ENCODE measurements at places on chromosomes 11 and 22.
A peak's percentile ranks its signal among the peaks of the same experiment; 100 is the strongest.

GRCh38 chr11:75330291-75330690 is 21.2 kb downstream of the ARRB1 start:
- no peak for DNase-seq

- no peak for DNase-seq
These were observed 59.2 kb upstream of the ATXN10 start for GRCh38 chr22:45612451-45612901.

DNA sequence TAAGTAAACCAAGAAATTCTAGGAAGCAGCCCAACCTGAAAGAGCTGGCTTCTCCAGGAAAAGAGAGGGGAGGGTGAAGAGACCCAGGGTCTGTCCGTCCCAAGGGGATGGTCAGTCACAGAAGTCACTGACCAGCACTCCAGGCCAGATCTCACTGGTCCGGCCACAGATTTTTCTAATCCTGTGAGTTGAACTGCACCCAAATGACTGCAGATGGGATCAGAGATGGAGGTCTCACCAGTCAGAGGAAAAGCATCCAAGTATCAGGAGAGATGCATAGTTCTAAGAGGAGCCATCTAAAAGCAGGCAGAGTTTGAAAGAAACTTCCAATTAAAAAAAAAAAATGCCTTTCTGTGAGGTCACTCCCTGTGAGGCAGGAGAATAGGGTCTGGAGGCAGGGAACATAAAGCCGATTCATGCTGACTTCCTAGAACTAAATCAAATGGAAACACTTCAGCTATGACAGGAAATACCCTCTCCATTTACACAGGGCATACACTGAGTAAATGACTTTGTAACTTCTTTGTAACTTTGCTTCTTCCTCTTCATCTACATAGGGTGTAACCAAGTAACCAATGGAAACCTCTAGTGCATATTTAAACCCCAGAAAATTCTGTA is 144.5 kb downstream of the CCDC34 start:
- peak; percentile 62 for DNase-seq

GRCh38 chr22:23752750-23753149 is 1.5 kb downstream of the VPREB3 start:
- no peak for DNase-seq

DNA sequence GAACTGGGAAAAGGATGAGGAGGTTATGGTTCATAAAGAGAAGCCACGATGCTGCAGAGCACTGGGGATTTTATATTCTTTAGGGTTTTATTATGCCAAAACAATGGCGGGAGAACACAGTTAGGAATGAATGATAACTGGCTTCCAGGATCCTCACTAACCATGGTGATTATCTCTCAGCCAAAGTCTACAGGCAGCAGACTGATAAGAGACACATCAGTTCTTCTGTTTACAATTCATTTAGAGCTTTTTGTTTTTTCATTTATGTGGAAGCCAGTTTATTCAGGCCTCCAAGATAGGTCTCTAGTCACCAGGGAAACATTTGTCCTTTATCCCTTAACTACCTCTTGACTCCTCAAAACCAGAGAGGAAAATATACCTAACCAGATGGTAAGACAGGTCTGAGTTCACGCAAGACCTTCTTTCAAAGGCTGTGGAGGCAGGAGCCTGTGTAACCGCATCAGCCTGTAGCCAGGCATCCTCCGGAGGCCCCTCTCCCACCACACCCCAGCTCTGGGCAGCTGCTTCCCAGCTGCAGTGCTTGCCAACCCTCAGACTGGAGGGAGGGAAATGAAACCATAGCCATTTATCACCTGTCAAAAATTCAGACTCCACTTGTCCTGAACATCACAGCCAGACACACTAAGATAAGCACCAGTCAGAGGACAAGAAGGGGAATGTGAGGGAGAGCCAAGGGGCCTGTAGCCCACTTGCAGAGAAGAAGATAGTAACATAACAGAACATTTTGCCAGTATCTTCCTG is 57.2 kb upstream of the FAM181B start:
- no peak for DNase-seq

DNA sequence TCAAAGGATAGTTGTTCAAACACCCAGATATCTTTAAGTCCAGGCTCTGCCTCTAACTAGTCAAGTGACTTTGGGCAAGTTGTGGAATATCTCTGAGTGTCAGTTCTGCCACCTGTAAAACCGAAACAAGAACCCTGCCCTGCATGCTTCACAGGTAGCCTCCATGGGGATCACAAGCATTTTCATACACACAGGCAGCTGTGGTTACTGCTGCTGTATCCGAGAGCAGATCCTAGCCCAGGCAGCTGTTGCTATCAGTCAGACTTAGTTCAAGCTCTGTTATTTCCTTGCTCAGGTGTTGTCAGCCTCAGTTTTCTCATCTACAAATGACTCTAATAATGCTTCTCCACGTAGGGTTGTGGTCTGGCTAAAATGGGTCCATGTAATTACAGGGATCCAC is 6.5 kb upstream of the RASD2 start:
- DNase-seq: no peak

GRCh38 chr11:117010808-117011540 is 87.3 kb downstream of the SIK3 start:
- DNase-seq: peak; percentile 51

GRCh38 chr22:46758121-46758520 is 4.3 kb upstream of the TBC1D22A start:
- no peak for DNase-seq

- DNase-seq: no peak
These were observed 2.3 kb downstream of the ATG16L2 start for GRCh38 chr11:72816404-72816990.

- no peak for DNase-seq
These were observed 70.6 kb downstream of the ARHGAP42 start for GRCh38 chr11:100757646-100758045.

- DNase-seq: no peak
These were observed at the start of gene GSC2 for GRCh38 chr22:19149991-19150390. Gene GSC2 (minus strand): TSS chr22:19150292. CDS start chr22:19150283, 9 bp downstream.

DNA sequence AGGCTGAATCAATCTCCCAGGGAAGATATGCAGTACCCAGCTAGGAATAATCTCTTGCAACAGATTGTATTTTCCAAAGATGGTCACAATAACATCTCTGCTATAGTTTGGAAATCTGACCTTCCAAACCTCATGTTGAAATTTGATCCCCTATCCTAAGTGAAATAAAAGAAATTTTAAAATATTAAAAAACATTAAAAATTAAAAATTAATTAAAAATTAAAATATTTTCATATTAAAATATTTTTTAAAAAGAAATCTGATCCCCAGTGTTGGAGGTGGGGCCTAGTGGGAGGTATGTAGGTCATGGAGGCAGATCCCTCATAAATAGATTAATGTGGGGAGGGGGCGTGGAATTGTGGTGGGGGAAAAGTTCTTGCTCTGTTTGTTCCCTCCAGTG is 79.7 kb downstream of the FAM168A start:
- no peak for DNase-seq

GRCh38 chr11:103633819-103634590 is 402.4 kb upstream of the DDI1 start:
- DNase-seq: no peak

DNA sequence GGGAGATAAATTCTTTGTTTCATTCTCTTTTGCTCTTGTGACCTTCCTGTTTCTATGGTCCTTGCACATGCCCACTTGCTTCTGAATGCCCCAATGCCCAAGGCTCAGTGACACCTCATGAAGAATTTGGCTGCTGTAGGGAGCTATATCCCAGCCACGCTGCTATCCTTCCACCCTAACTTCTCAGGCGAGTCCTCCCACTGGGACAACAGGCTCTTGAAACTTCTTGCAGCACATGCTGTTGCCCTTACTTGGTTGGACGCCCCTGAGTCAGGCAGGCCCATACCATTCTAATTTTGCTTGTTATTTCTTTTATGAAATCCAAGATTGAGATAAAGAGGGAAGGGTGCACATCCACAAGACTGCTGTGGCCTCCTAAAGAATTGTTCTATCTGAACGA is 57.6 kb upstream of the BLID start:
- DNase-seq: no peak

- DNase-seq: no peak
These were observed 44.6 kb upstream of the WNT7B start for GRCh38 chr22:46021577-46021976.

- no peak for DNase-seq
These were observed 32.2 kb upstream of the AQP11 start for GRCh38 chr11:77557553-77557952.

- no peak for DNase-seq
These were observed 374.4 kb downstream of the NTM start for GRCh38 chr11:131744847-131745246.

- DNase-seq: no peak
These were observed 103.6 kb downstream of the NECTIN1 start for GRCh38 chr11:119625206-119625978.

DNA sequence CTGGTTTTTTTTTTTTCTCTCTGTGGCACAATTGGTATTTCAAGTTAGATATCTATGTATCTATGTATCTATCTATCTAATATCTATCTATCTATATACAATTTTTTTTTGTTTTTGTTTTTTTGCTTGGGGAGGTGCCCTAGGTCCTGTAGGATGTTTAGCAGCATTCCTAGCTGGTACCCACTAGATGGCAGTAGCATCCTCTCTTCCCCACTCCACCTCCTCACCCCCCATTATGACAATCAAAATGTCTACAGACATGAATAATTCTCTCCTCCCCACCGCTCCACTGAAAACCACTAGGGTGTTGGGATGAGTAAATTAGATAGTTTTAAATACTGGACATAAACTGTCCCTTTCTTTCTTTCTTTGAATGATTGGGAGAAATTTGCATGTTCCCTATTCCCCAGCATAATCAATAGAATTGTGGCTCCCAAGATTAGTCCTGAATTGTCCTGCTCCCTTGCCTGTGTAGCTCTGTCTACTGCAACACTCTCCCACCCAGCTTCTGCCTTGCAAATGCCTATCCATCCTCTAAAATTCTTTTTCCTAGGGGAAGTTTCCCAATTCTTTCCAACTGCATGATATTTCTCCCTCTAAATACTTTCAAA is 1152.4 kb downstream of the LRRC4C start:
- peak; percentile 23 for DNase-seq

GRCh38 chr11:30587269-30587812 is 1.2 kb upstream of the MPPED2 start:
- no peak for DNase-seq

- DNase-seq: no peak
These were observed 50.0 kb upstream of the POU2AF1 start for GRCh38 chr11:111429066-111429506.

DNA sequence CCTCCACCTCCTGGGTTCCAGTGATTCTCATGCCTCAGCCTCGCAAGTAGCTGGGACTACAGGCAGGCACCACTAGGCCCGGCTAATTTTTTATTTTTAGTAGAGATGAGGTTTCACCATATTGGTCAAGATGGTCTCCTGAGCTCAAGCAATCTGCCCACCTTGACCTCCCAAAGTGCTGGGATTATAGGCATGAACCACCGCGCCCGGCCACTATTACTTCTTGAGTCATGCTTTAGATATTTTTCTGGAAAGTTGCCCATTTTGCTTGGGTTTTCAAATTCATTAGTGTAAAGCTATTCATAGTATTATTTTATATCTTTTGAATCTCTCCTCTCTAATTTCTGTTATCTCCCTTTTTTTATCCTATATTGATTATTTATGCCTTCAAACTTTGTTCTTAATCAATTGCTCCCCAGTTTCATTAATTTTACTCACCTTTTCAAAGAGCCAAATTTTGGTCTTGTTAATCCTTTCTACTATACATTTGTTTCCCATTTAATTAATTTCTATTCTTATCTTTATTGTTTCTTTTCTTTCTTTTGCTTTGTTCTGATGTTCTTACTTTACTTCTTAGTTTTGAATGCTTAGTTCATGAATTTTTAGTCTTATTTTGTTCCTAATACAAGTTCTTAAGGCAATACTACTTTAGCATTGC is 10.3 kb upstream of the RAC2 start:
- DNase-seq: peak; percentile 37

GRCh38 chr11:69721745-69722144 is 17.9 kb upstream of the FGF19 start:
- DNase-seq: no peak

DNA sequence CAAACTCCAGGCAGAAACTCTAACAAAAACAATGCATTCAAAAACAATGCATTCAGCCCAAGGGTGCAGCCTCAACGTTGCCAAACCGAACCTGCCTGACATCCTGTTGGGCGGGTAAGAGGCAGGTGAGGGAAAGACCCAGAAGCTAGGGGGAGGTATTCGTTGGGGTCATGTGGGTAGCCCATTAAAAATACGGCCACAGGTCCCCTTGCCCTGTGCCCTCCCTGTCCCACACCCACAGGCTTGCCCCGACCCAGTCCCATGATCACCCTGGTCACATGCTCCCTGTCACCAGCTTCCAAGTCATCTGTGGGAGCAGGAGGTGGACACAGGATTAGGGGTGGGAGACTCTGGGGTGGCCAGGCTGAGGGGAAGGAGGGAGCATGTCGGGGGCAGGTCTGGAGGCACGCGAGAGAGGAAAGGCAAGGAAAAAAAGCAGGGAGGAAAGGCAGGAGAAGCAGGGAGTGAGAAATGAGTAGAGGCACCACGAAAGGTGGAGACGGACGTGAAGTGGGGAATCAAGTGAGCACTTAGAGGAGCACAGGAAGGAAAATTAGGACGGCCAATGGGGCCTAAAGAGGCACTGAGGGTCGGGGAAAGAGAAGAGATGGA is 683 bp downstream of the PLA2G6 start:
- peak; percentile 49 for DNase-seq

DNA sequence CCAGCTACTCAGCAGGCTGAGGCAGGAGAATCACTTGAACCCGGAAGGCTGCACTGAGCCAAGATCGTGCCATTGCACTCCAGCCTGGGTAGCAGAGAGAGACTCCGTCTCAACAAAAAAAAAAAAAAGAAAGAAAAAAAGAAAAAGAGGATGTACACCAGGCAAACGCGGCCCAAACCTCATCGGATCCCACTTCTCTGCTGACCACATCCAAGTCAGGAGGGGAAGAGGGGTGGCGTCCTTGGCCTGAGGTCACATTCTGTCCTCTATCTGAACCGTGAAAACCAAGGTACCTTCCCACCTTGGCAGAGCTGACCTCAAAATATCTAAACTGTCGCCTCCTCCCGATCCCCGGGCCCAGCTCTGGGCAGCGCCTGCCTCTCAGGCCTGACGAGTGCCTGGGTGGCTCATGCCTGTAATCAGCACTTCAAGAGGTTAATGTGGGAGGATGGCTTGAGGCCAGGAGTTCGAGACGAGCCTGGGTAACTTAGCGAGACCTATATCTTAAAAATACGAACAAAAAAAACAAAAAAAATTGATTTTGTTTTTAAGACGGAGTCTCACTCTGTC is 25.1 kb downstream of the RGL4 start:
- no peak for DNase-seq

GRCh38 chr11:100072131-100072530 is 615.0 kb upstream of the ARHGAP42 start:
- DNase-seq: no peak

DNA sequence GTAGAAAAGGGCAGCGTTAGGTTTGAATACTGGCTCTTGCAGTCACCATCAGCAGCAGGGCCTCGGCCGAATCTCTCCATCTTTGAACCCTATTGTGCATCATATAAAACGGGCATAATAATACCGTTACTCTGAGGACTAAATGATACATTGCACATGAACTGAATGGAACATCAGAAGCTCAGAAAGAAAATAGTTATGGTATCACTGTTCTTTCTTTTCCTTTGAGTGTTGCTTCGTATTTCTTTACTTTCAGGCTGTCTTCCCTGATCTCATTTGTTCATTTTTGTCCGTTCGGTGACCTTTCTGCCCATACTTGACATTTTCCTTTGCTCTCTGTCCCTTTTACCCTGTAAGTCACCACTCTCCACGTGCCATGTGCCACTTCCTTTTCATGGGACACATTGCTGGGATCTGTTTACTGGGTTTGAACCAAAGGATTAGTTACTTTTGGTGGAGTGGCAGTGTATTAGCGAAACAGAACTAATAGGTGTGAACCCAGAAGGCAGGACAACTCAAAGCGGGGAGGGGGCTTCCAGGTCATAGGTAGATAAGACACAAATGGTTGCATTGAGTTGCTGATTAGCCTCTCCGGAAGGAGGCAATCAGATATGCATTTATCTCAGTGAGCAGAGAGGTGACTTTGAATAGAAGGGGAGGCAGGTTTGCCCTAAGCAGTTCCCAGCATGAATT is 717 bp upstream of the ZNF202 start:
- no peak for DNase-seq

Measured in Caki2 (cell line).